Brain (organoid and tissue), 16 donors: ENCODE measurements at places on chromosomes 12 and 14.

DNA sequence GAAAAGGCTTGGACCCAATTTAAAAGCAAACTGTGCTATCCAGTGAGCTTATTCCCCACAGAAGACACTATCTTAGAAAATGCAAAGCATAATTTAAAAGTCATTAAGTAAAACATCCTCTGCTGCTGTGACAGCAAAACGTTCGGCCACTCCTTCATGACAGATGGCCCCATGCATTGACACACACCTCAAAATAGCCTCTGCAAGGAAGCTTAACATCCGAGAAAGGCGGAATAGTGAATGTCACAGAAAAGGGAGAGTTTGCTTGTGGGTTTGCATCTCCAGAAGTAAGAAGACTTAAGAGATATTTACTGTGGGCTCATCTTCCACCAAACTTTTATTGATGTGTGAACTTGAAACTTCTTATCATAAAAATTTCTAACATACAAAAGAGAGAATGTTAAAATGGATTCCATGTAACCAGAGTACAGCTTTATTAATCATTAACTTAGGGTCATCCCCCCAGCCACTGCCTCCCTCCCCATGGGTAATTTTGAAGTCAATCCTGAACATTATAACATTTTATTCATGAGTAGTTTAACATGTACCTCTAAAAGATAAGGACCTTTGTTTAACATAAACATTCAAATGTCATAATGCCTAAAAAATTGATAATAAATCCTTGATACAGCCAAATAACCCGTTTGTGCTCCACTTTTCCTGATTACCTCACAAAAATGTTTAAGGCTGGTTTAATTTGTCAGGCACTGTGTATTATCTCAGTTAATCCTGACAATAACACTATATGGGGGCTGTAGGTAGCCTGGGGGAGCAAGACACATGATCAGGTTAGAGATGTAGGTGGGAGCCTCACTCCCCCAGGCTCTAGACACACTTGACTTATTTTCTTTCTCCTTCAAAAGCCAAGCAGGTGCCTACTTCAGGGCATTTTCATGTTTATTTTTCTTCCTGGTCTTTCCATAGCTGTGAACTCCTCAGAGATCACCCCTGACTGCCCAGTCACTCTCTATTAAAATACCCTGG lies 119.7 kb upstream of the TMCC3 start:
- DNase-seq, result no peak

GRCh38 chr12:32334371-32334777 lies 65.0 kb upstream of the FGD4 start:
- DNase-seq, result peak; percentile 12

- DNase-seq, result no peak
Observed at GRCh38 chr12:93944201-93944600, 204.2 kb upstream of the PLXNC1 start.

DNA sequence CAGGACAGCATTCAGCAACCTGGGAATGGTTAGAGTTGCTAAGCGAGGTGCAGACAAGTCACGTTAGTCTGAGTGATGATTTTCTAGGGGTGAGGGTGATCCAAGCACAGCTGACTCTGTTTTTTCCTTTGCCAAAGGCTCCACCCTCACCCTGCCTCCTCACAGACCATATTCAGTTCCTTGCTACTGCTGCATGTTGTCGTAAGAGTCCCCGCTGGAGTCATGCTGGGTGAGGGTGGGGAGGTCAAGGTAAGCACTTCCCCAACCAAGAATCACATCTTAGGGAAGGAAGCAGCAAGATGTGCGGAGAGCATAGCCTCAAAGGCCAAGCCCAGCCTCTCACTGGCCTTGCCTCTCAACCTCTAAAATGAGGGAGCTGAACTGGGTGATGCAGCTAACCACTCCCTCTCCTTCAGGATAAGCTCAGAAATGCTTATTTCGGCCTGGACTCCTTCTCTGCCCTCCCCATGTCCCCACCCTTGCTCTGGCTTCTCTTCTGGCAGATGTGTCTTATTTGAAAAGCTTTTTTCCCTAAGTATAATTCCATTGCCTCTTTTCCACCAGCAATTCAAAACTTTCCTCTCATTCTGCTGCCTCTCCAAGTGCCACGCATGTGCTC lies 66.9 kb upstream of the ACTN1 start:
- no peak for DNase-seq

- DNase-seq, result no peak
Observed at GRCh38 chr12:45010059-45010458, 40.8 kb downstream of the DBX2 start.

- no peak for DNase-seq
Observed at GRCh38 chr12:57010627-57011247, 4.4 kb upstream of the ZBTB39 start.
